ENCODE measurements at places on chromosomes 2 and 18.

GRCh38 chr18:28875059-28875458, 698.1 kb upstream of the CDH2 start:
- DNase-seq = no peak

DNA sequence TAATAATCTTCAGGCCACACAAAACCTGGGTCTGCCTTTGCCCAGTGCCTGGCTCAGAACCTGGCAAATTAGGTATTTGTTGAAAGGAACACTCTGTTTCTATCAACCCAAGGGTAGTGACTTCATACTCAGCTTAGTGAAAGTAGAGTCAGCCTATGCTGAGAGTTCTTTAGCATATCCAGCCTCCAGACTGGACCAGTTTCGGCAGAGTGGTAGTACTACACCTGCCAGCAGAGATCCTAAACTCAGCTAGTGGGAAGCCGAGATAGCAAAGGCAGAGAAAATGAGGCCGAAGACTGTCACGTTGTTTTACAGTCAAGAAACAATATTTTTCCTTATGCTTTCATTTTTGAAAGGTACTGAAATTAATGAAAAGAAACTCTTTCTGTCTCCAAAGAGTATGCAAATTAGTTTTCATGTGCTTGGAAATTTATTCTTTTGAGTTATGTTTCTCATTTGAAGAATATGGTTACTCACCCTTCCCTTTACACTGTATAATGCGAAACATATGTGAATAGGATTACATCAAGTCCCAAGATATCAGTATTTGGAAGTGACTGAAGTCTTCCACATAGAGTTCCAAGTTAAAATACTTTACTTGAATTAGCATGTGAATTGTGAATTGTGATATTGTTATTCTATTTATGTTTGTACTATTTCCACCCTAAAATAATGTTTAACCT, 52.2 kb upstream of the UGP2 start:
- DNase-seq = no peak

- DNase-seq = no peak
Observed at GRCh38 chr2:176148751-176149421, 2.5 kb upstream of the HOXD4 start.

DNA sequence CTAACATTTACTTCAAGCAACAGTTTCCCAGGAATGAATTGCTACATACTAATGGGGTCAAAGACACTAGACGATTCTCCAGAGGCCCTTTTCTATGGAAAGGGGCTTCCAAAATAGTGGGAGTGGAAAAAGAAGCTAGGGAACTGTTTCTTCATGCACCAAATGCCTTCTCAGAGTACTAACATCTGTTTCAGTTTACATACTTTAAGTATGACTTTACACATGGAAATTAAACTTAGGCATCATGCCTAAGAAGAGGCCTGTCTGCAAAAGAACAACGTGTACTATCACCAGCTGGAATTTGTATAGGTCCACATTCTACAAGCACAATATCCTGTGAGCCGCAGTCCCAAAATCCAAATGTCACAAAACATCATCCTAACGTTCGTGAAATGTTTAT, 29.4 kb upstream of the WDR75 start:
- DNase-seq = no peak

GRCh38 chr2:60853531-60853930, 27.8 kb upstream of the REL start:
- no peak for DNase-seq

- DNase-seq = no peak
Observed at GRCh38 chr2:129752686-129753085, 226.8 kb upstream of the RAB6C start.

- DNase-seq = no peak
Observed at GRCh38 chr2:135862718-135863117, 13.5 kb downstream of the MCM6 start.

DNA sequence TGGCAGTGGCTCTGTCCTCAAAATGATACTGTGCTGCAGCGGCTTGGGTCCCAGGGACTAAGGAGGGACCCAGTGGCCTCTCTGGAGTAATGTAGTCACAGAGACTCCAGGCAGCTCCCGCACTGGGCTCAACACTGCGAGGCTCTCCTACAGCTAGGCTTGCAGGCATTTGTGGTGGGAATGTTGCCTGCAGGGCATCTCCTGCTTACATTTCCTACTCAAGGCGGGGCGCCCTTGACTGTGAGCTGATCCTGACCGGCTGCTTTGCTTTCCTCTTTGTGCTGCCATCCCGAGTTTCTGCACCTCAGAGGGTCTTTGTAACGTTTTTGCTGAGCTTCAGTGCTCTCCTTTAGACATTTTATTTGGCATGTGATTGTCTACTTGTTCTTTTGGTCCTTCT, 177.4 kb upstream of the FN1 start:
- DNase-seq = no peak

GRCh38 chr2:144434425-144435222, 85.3 kb downstream of the ZEB2 start:
- no peak for DNase-seq

- no peak for DNase-seq
Observed at GRCh38 chr2:78431241-78431640, 594.3 kb upstream of the REG3G start.

DNA sequence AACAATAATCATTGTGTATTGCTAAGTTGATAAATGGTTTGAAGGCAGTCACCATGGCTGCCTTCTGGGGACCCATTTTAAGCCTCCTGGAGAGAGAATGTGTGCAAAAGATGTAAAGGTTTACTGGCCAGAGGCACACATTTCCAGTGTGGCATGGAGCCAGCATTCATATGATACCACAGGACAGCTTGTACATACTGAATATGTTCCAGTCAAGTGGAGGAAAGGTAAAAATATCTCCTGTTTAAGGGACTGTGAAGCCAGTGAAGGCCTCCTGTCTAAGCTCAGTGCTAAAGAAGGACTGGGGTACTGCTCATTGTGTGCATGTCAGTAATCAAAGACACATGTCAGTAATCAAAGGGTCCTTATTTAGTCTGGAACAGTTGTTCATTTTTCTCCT, 119.2 kb downstream of the BABAM2 start:
- DNase-seq = no peak

DNA sequence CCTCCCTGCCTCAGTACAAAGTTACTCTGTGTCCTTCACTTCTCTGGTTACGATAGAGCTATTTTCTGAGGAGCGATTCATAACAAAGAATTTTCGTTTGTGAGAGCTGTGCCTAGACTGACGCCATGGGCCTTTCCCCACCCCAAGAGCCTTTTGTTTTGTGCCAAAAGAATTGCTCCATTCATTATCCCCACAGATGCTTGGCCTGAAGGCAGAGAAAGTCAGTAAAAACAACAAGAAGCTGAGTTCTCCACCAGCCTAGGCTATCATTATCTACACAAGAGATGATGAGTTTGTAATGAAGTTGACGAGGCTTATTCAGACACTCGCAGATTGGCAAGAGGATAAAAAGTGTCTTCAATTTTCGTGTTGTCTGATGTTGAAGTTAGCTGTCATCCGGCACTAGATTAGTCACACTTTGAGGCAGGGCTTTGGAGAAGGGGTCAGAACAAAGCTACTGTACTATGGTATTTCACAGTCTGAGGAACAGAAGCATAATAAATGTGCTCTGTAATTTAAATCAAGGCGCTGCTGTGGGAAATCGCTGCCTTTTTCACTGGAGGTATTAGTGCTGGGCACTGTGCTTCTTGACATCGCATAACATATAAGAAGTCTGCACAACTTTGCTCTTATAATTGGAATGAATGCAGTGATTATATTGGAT, 278.4 kb upstream of the FIGN start:
- DNase-seq = no peak

DNA sequence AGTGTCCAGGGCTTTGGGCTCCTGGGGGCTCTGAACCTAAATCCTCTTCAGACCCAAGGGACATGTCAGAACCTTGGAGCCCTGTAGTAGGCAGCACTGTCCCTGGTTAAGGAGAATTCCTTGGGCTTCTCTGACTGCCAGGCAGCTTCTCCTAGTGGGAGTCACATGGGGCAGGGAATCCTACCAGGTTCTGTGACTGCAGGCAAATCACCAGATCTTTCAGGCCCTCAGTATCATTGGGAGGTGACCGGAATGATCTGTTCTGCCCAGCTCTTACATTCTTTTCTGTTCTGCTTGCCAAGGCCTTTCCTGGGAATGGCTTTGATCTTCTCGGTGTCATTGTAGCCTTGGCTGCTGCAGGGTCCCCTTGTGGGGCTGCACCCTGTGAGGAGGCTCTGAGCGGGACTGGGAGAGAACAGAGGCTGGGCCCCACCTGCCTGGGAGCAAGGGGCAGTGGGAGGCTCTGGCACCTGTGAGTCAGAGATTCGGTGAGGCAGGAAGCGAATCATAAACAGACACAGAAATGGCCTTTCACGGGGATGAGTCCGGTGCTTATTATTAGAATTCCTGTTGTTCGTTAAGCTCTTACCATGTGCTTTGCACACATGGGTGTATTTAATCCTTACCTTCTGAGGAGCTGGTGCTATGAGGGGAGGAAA, 14.1 kb downstream of the CEP68 start:
- DNase-seq = no peak

- DNase-seq = no peak
Observed at GRCh38 chr2:226124548-226125011, 675.0 kb downstream of the IRS1 start.

DNA sequence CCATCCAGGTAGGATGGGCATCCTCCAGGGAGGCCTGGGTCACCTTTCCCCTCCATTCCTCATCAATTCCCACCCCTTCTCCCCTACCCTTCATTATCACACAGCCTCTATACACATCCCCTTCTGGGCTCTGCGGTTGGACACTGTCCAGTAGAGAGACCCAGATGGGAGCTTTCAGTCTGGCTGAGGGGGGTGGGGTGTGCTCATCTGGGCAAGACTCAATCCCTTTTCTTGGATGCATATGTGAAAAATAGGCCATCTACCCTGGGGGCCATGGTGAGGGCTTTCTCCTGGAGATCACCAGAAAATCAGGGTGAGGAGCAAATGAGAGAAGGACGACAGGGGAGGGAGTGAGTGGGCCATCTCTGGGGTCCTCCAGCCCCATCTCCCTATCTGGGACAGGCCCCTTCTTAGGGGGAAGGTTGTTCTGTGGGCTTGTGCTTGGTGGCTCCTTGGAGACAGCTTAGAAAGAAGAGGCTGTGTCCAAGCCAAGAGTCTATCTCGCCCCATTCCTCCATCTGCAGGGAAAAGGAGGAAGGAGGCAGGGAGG, 160.1 kb downstream of the DYSF start:
- DNase-seq = no peak

DNA sequence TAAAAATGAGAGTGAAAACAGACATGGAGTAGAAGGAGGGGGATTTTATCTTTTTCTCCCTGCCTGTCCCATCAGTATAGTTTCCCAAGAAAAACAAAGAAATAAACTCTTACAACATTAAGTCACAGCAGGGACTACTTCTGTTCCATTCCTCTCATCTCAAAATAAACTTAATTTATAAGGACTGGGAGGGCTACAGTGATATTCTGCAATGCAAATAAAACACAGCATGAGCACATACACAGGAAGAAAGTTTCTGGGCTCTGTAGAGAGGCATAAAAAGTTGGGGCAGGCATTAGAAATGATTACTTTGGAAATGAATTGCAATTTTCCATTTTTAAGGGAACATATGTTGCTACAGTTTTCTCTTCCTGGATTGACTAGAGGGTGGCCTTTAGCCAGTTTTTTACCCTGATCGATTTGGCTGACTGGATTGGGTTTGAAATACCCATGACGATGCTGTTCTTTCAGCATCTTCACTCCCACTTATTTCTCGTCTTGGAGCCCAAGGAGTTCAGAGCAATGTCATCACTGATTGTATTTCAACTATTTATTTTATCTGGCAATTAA, 157.1 kb downstream of the ACTR3 start:
- DNase-seq = no peak

- DNase-seq = no peak
Observed at GRCh38 chr2:61949458-61949713, 43.9 kb downstream of the COMMD1 start.

- DNase-seq = no peak
Observed at GRCh38 chr2:214507032-214507431, 96.2 kb downstream of the VWC2L start.

DNA sequence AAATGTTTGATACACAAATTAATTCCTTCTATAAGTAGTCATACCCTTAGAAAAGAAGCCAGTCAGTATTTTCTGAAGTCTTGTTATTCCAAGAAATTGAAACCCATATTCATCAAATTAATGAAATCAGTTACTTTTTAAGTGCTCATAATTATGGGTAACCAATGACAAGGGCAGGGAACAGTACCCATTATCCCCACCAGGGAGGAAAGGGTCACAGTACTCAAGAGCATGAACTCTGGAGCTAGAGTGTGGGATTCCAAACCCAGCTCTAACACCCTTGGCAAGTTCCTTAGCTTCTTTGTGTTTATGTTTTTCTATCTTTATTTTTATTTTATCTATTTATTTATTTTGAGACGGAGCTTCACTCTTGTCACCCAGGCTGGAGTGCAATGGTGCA, 68.4 kb downstream of the CCDC148 start:
- no peak for DNase-seq

DNA sequence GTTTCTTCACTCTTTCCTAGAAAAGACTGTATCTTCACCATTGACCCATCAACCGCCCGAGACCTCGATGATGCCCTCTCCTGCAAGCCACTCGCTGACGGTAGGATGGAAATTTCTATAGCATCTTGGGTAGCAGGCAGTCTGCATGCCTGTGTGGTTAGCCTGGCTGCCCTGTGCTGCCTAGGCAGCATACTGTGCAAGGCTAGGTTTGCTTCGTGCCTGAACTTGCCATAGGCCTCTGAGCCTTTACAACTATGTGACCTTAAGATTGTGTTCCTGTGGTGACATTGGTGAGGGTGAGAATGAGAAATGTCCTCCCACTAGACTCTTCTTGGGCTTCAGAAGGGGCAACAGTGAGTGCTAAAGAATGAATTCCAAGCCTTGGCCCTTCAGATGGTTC, 168.2 kb upstream of the ALPP start:
- DNase-seq = no peak

GRCh38 chr2:239946562-239946863, 78.6 kb downstream of the NDUFA10 start:
- no peak for DNase-seq

DNA sequence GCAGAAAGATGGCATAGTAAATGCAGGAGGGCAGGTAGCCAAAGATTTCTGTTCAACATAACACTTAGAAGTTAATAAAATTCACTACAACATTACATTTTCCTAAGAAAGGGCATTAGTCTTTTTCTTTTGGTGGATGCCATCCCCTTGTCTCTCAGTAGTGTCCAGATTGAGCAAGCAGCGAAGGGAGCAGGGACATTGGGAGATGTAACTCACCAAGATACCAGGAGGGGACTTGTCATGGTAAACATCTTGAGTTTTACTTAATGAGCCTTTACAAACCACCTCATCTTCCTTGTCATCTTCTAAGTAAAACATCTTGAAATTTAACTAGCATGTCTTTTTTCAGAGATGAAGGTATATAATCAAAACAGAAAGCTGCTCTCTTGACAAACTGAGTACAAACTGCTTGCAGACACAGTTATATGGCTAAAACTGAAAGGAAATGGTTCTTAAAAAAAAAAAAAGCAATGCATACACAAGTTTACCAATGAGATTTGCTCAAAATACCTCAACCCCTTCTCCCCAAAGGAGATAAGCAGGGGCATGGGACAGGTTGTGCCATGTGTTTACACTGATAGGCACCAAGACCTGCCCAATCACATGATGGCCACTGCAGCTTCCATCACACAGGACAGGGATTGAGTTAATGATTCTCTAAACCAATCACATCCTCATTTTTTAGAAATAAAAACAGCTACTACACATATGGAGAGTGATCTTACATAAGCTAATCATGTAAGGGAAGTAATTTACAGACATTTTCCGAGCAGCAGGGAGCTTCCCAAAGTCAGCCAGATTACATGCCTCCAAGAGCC, 30.3 kb downstream of the LPIN2 start:
- no peak for DNase-seq

- DNase-seq = no peak
Observed at GRCh38 chr18:5029592-5029991, 167.5 kb downstream of the AKAIN1 start.

Measured in stimulated activated CD4-positive, alpha-beta T cell treated with anti-CD3 and anti-CD28 coated beads, Interleukin-12 subunit alpha, Interleukin-12 subunit beta, amount 100 ng/mL, for 24 hours (primary cell).